Chondrocyte (in vitro differentiated cells): ENCODE measurements at places on chromosomes 13 and 19. TPM values are rescaled to one million over a fixed set of nuclear protein-coding genes. Genes with fewer than 3 reads are reported as not detected.

VSTM2B gene
- total RNA-seq, result not detected in 3 replicates

IFNL1 gene
- total RNA-seq, result not detected in 3 replicates

RHPN2 gene
- total RNA-seq, result 5.4 to 8.5 TPM (median 6.5 TPM) in 3 replicates

GARIN5A gene
- 1.7 to 2.1 TPM (median 1.9 TPM) in 3 replicates for total RNA-seq

CRLF1 gene
- total RNA-seq, result 13.2 to 21.9 TPM (median 15.3 TPM) in 3 replicates

PGLYRP1 gene
- total RNA-seq, result not detected in 3 replicates

EPN1 gene
- total RNA-seq, result 105 to 127 TPM (median 124 TPM) in 3 replicates

NLRP9 gene
- not detected in 3 replicates for total RNA-seq

WDR87 gene
- total RNA-seq, result not detected in 3 replicates

CBLC gene
- not detected in 3 replicates for total RNA-seq

IGSF23 gene
- not detected in 3 replicates for total RNA-seq

LSR gene
- total RNA-seq, result 0.24 to 0.99 TPM (median 0.64 TPM) in 3 replicates

NLRP5 gene
- not detected in 3 replicates for total RNA-seq

PRR22 gene
- total RNA-seq, result 1.2 to 1.4 TPM (median 1.3 TPM) in 3 replicates

FFAR3 gene
- not detected in 3 replicates for total RNA-seq

PBX4 gene
- 1.1 to 1.5 TPM (median 1.2 TPM) in 3 replicates for total RNA-seq

PRSS57 gene
- not detected in 3 replicates for total RNA-seq

SELENOV gene
- not detected in 3 replicates for total RNA-seq

MIDN gene
- total RNA-seq, result 64.5 to 75.3 TPM (median 68.3 TPM) in 3 replicates

CEACAM3 gene
- not detected in 3 replicates for total RNA-seq

CEACAM19 gene
- 5.2 to 6.5 TPM (median 5.4 TPM) in 3 replicates for total RNA-seq

OR7A5 gene
- total RNA-seq, result not detected in 3 replicates

USPL1 gene
- 10.6 to 15.3 TPM (median 11.0 TPM) in 3 replicates for total RNA-seq

PSG5 gene
- total RNA-seq, result not detected in 3 replicates

CBY2 gene
- not detected in 3 replicates for total RNA-seq

FCHO1 gene
- total RNA-seq, result 0.22 to 0.70 TPM (median 0.49 TPM) in 3 replicates

EHD2 gene
- 304 to 497 TPM (median 493 TPM) in 3 replicates for total RNA-seq

GFY gene
- total RNA-seq, result not detected in 3 replicates

ELSPBP1 gene
- total RNA-seq, result not detected in 3 replicates

KANK3 gene
- 0.56 to 1.2 TPM (median 1.2 TPM) in 3 replicates for total RNA-seq

ZNF99 gene
- total RNA-seq, result not detected in 3 replicates

KLF2 gene
- total RNA-seq, result 44.7 to 50.9 TPM (median 49.4 TPM) in 3 replicates

TUBA3C gene
- not detected in 3 replicates for total RNA-seq

CLDND2 gene
- 1.5 TPM in 1 of 3 replicates, not detected in the others for total RNA-seq

MEF2B gene
- total RNA-seq, result 1.2 to 1.4 TPM in 2 of 3 replicates, not detected in the other

CFD gene
- 1.1 to 17.9 TPM (median 1.8 TPM) in 3 replicates for total RNA-seq

MYH14 gene
- 0.68 to 10.2 TPM (median 8.6 TPM) in 3 replicates for total RNA-seq

ZNF439 gene
- total RNA-seq, result 1.1 to 5.7 TPM (median 4.9 TPM) in 3 replicates

FUT1 gene
- 0.44 to 0.52 TPM in 2 of 3 replicates, not detected in the other for total RNA-seq

ATP8A2 gene
- total RNA-seq, result 1.7 to 1.9 TPM (median 1.9 TPM) in 3 replicates

CLEC17A gene
- not detected in 3 replicates for total RNA-seq

CLIP3 gene
- total RNA-seq, result 51.2 to 59.0 TPM (median 53.8 TPM) in 3 replicates

ZNF772 gene
- 6.0 to 12.8 TPM (median 7.0 TPM) in 3 replicates for total RNA-seq

CLC gene
- total RNA-seq, result not detected in 3 replicates

ZNF331 gene
- 7.9 to 9.1 TPM (median 7.9 TPM) in 3 replicates for total RNA-seq

ZNF554 gene
- 4.1 to 4.5 TPM (median 4.4 TPM) in 3 replicates for total RNA-seq

KIR3DL2 gene
- not detected in 3 replicates for total RNA-seq

ZNF536 gene
- not detected in 3 replicates for total RNA-seq

CD22 gene
- not detected in 3 replicates for total RNA-seq

CRX gene
- not detected in 3 replicates for total RNA-seq
